ENCODE measurements at places on chromosomes 3 and 15. TPM values are rescaled to one million over a fixed set of nuclear protein-coding genes. Genes with fewer than 3 reads are reported as not detected.

GNAT1 gene
- not detected for total RNA-seq

KCNH8 gene
- not detected for total RNA-seq

LRRIQ4 gene
- total RNA-seq: 0.10 TPM

CNTN3 gene
- not detected for total RNA-seq

GRCh38 chr15:86432861-86433260 lies 353.2 kb downstream of the AGBL1 start:
- DNase-seq: no peak

- peak; percentile 76 for DNase-seq
These were observed at the start of gene USF3 for GRCh38 chr3:113695786-113696645. Gene USF3, minus strand, starts transcription at chr3:113696642. Its CDS starts 21,764 bp downstream, at chr3:113674878.

GRCh38 chr3:129252748-129253147 lies 3.3 kb downstream of the COPG1 start:
- no peak for DNase-seq

- no peak for DNase-seq
These were observed 317.8 kb upstream of the AGTR1 start for GRCh38 chr3:148379763-148380382.

GRCh38 chr3:27533261-27533607 lies 49.0 kb upstream of the SLC4A7 start:
- no peak for DNase-seq

DNA sequence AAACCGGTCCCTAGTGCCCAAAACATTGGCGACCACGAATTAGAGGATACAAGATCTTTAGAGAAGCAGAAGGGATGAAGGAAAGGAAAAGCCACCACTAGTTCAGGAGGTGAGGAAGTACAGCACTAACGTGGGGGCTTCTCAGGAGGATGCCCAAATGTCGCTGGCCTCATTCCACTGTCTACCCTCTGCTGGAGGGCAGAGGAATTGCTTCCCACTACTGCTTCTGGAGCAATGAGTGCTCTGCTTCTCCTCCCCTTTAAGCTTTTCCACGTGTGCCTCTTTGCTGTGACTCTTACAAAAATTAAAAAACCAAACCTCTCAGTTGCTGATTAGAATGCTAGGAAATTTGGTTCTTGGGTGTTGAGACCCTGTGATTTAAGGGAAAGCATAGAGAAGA lies 281.3 kb downstream of the CLSTN2 start:
- no peak for DNase-seq

DNA sequence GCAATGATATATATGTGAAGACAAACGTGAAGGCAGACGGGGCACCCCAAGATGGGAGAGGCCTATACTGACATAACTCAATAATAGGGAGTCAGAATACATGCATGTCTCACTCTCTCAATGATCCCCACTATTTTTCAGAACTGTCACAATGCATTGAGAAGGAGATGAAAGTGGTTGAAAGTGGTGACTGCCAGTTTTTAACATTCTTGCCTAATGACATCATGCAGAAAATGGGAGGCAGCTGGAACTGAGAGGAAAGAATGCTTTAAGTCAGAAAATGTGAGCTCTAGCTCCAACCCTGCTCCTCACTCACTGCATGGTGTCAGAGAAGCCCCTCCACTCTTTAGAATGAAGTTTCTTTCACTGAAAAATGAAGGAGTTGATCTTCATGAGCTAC lies 55.3 kb upstream of the P2RY1 start:
- no peak for DNase-seq

DNA sequence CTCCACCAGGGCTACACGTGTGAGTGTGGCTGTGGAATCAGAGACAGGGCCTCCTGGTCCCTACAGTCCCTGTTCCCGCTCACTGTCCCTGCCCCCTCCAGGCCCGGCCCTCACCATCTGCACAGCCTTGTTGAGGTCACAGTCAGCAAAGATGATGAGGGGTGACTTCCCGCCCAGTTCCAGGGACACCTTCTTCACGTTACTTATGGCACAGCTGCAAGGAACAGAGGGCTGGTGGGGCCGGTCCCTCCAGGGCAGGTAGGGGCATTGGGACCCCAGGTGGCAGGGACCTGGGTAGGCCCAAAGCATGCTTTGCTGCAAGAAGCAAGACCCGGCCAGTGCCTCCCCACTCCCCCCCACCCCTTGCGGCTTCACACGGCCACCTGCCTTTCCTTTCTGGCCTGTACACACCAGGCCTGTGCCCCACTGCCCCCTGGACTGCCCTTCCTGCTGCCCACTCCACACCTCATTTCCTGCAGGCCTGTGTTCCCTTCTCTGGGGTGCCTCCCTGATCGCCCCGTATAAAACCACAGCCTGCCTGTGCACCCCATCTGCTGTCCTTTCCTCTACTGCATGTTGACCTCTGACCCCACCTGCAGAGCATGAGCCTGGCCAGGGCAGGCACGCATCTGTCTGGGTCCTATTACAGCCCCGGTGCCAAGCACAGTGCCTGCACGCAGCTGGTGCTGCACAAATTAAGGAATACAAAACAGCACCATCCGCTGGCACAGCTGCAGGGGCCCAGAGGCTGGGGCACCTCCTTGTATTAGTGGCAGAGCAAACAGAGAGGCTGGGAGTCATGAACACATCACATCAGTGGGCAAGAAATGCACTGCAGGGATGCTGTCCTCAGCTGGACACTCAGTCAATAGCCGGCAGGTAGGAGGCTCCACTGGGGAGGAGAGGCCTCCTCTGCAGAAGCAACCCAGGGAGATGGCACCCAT lies 30.8 kb upstream of the SLC41A3 start:
- no peak for DNase-seq

DNA sequence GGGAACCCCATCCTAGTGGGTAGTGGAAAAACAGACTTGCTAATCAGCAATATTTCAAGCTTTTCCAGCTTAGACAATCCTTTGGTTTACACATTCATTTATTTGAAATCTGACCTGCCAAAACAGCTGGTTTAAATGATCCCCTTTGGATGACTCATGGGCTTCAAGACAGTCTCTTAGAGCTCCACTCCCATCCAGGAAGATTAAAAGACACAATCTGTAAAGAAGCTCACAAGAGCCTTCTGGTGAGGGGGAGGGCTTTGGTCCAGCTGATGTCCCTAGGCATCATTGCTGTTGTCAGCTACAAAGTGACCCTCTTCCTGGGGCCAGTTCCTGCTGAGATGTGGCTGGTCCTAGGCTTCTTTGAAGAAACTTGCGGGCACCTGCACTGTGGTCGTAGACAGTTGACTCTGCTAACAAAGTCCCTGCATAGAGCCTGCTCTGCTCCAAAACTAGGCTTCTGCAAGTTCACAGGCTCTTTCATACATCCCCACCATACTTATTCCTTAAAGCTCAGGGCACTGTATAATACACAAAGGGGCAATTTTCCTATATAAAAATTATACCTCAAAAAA lies 73.7 kb downstream of the IGSF11 start:
- no peak for DNase-seq

DNA sequence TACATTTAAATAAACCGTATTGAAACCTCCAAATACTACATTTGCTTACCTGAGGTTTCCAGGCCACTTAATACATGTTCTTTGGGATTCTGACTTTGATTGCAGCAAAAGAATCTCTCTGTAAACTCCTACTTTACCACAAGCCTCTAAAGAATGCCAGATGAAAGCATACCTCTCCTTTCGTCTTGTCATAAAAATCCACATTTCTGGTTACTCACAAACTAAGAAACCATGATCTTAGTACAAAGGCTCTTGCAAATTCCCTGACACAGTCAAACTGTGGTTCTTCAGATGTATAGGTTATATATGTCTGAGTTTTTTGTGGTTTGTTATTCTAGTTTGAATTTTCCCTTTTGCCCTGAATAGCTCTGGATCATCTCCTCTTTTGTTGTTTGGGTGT lies 188.4 kb downstream of the RAP2B start:
- DNase-seq: no peak

All from activated T-helper 1 cell treated with anti-CD3 and anti-CD28 coated beads, Interleukin-12 subunit alpha, Interleukin-12 subunit beta, Interleukin-2, Interleukin-4 antibody, amounts not matched to agents 30 ng/mL and 10 ng/mL and 1 ng/mL, durations not matched to agents 14 hours and 24 hours and 36 hours (primary cell).